ENCODE measurements at places on chromosomes 2 and 18.

DNA sequence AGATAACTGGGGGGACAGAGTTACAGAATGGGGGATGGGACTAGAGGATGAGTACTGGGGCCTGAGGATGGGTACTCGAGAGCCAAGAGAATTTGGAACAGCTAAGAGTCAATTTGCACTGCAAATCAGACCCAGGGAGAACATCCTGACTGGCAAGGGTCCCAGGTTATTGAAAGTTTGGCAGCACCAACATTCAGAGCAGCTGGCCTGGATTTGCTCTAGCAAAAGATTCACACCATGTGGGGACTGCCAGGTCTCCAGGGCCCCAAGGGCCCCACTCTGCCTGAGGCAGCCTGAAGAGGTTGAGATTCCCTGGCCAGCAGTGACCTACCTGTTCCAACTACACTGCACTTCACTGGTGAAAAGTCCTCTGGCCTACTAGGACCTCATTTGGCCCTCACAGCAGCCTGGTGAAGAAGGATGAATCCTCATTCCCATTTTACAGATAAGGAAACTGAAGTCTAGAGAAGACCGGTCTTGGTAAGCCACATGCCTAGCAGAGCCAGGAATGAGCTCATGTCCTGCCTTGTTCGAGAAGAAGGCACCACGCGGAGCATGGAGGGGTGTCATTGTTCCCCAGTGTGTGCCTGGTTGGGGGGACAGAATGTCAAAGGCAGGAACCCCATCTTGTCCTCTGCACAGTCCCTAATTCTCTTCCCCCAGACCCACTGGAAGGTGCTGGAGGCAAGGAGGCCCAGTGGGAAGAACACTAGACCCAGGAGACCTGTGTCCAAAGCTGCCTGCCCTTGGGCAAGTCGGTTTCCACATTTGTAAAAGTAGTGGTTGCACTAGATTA, 258.6 kb downstream of the TNS1 start:
- no peak for DNase-seq

DNA sequence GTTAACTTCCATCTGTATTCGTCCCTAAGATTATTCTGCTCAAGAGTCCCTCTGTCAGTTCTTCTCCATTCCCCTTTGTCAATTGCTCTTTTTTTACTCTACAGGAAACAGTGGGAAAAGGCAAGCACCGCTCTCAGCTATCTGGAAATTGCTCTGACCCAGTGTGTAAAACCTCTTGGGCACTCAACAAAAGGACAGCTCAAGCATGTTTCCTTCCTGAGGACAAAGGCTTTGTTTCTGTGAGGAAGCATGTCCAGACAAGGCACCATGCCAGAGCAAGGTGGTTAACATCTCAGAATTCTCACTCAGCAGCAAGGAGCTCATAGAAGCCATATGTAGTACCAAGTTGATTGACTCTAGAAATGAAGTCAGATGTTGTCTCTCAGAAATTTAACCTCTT, 735.6 kb downstream of the TSN start:
- DNase-seq: no peak

DNA sequence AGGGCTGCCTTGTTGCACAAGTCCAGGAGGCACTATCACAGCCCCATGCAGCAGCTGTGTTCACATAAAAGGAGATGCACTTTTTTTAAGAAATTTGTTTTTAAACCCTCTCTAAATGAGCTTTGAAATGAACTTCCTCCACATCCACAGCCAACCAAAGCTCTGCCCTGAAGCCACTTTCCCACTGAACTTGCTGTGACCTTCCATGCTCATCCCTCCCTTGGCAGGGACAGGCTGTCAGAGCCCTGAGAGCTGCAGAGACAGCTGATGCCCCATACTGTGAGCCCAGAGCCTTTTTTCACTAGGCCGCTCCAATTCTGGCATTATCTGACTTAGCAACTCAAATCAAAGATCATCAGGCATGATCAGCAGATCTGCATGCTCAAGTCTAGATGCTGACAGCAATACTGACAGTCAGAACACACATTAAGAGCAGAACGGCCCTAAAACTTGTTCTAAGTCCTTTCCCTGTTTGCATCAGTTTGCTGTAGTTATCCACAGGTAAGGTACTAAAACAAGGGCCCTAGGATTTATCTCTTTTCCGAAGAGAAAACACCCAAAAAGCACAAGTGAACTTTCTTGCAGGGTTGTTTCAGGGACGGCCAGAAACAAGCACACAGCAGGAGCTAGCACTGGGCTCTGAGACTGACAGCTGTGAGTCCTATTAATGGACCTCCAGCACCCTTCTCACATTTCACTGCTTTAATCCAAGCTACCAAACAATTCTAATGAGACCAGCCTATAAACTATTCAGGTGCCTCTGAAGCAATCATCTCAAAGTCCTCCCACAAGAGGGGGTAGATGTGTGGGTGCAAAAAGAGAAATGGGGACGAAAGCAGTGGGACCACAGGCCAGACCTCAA, 34.9 kb downstream of the RNU4ATAC start:
- peak; percentile 23 for DNase-seq

DNA sequence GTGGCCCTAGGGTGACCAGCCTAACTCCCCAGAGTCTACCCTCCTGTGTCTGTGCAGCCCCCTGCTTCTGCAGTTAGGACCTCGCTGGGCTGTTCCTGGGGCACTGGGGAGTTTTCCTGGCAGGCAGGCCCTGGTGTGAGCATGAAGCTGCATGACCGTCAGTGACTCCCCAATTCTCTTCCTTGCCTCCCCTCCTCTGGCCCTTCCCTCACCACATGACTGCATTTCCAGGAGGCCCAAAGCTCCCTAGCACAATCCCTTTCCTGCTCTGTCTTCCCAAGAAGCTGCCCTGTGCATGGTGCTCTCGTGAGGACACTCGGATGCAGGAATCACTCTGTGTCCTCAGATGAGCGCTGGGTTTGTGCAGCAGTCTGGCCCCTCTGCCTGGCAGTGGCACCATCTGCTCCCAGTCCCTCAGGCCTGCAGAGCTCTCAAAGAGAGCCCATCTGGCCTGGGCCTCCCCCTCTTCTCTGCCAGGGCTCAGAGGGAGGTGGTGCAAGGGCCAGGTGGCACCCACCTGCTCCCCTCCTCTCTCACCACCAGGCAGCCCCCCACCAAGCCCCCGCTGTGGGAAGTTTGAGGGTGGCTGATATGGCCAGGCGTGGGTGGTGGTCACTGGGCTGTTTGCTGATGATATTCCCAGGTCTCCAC, 125.6 kb upstream of the HS6ST1 start:
- DNase-seq: no peak

- no peak for DNase-seq
Observed at GRCh38 chr18:60123031-60123430, 223.2 kb downstream of the PMAIP1 start.

- DNase-seq: no peak
Observed at GRCh38 chr18:58570360-58571064, 58.4 kb downstream of the ALPK2 start.

- DNase-seq: no peak
Observed at GRCh38 chr2:66322506-66323260, 112.2 kb upstream of the MEIS1 start.

DNA sequence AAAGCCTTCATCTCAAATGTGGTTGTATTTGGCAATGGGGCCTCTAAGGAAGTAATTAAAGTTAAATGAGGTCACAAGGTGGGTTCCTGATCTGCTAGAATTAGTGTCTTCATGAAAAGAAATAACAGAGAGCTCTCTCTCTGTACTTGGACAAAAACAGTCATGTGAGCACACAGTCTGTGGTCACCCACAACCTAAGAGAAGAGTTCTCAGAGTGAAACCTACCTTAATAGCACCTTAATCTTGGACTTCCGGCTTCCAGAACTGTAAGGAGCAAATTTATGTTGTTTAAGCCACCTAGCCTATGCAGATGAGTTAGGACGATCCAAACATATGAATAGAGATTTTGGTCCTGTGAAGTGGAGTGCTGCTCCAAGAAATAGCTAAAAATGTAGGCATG, 758.9 kb downstream of the LRRTM4 start:
- DNase-seq: no peak

DNA sequence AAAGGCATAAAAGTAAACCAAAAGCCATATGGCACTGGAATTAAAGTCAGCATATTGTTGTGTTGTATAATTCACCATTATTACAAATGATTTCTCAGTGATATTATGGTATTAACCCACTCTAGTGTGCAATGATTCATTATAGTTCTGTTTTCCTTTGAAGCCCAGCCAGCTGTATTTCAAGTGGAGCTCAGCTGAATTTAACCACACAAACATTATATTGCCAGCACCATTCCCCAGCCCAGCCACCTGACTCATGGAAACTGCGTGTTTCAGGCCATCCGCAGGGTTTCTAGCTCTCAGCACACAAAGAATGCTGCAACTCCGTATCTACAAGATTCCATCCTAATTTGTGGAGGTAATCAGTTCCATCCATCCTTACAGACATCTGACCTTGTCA, 166.8 kb upstream of the CHAC2 start:
- no peak for DNase-seq

- DNase-seq: no peak
Observed at GRCh38 chr2:254241-254640, 9.6 kb downstream of the SH3YL1 start.

- no peak for DNase-seq
Observed at GRCh38 chr2:168220965-168221819, 26.2 kb downstream of the STK39 start.

- no peak for DNase-seq
Observed at GRCh38 chr2:232229911-232230310, 148.6 kb upstream of the ALPP start.

DNA sequence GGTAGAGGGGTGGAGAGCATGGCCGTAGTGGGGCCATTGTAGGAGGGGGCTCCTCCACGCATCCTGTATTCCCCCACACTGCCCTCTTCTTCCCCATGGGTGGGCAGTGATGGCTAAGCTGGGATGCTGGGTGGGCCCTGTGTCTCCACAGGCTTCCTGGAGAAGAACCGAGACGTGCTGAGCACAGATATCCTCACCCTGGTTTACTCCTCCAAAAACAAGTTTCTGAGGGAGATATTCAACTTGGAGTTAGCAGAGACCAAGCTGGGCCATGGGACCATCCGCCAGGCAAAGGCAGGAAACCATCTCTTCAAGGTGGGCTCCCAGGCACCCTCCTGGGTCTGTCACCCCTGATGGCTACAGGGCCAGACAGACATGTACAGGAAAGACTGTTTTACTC, 52.8 kb downstream of the MYO7B start:
- DNase-seq: no peak

DNA sequence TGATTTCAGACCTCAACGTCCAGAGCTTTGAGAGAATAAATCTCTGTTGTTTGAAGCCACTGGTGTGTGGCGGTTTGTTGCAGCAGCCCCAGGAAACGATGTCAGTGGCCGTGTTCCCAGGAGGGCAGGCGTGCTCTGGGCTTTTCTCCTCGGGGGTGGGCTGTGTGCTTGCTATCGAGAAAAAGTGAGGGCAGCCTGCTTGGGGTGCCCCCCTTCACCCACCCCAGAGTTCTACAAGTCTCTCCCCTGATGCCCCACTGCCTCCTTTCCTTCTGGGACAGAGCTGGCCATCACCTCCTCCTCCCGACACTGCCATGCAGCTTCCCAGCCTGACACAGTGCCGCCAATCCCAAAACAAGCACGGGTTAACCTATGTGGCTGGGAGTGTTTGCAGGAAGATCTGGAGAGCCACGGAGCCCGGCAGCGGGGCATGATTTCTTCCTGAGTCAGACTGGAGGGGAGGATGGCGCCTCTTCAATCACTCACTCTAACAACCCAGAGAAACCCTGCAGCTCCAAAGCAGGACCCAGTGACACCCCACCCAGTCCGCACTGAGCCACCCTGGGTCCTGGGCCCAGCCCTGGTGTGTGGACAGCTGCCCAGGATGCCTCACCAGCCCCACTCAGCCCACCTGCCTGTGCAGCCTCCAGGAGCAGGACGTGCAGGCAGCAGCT, 213.7 kb upstream of the RAB6C start:
- no peak for DNase-seq

- DNase-seq: no peak
Observed at GRCh38 chr2:100135415-100135814, 7.0 kb downstream of the AFF3 start.

GRCh38 chr2:99169534-99169933, 11.3 kb downstream of the MITD1 start:
- no peak for DNase-seq

DNA sequence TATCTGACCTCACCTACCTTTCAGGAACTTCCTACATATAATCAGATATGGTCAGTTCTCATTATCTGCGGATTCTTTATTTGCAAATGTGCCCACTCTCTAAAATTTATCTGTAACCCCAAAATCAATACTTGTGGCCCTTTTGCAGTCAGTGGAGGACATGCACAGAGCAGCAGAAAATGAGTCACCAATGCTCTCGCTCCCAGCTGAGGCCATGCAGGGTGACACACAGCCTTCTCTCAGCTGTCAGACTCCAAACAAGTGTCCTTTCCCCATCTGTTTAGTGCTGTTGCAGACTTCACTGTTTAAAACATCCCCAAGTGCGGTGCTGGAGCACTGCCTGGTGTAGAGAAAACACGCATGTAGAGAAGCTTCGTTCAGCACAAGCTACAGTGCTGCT, 171.9 kb upstream of the SALL3 start:
- no peak for DNase-seq

GRCh38 chr18:37584952-37585695, 19.5 kb upstream of the CELF4 start:
- DNase-seq: peak; percentile 72

DNA sequence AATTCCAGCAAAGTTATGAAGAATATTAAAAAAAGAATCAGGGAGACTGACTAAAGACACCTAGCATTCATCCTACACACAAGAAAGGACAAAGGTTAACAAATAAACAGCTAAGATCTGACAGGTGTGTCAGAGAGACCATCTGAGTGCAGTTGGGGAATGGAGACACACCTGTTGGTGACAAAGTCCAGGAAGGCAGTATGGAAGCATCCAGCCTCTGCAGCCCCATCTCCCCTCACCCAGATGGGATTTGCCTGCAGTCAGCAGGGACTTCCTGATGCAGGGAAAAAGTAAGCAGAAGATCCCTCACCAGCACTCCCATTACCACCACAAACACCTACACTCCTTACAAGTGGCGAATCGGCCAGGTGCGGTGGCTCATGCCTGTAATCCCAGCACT, 37.9 kb downstream of the USP34 start:
- DNase-seq: no peak

Data from iPS-NIHi11 (cell line).